ENCODE measurements at places on chromosomes 7 and 10.

DNA sequence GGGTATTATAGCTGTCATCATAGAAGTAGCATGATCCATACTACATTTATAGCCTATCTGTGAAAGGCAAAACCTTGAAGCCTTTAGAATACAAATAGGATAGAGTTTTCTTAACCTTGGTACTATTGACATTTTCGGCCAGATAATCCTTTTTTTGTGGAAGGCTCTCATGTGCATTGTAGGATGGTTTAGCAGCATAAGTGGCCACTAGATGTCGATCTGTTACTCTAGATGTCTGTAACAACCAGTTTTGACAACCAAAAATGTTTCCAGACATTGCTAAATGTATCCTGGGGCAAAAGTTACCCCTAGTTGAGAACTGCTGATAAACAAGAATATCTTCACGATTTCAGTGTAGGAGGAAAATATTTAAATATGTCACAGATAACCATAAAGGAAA is 319.4 kb upstream of the GALNT17 start:
- no peaks in the 10 kb centered on the region for H3K27me3 ChIP-seq
- no peaks in the 10 kb centered on the region for H3K36me3 ChIP-seq
- H3K27ac ChIP-seq = no peak overlapping the region
- DNase-seq = no peak

GRCh38 chr7:116037401-116037800 is 6.8 kb upstream of the TFEC start:
- no peak for DNase-seq
- no peak overlapping the region for H3K4me3 ChIP-seq
- H3K4me1 ChIP-seq = no peaks in the 10 kb centered on the region
- no peaks in the 10 kb centered on the region for H3K27me3 ChIP-seq

DNA sequence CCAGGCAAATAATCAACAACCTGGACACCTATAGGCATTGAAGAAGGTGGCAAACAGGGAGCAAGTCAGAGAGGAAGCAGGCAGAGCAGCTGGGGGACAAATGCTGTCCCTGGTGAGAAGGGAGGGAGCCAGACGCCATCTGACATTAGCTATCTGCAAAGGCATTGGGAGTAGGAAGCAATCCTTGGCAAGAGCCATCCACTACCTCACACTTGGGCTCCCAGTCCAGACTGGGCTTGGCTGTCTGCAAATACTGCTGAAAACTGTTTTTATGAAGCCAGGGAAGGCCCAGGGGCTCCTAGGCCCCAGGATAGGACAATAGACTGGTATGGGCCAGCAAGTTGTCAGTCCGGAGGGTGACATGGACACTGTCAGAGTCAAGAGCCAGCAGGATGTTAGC is 132.5 kb downstream of the SORBS1 start:
- H3K27me3 ChIP-seq = no peaks in the 10 kb centered on the region
- H3K4me1 ChIP-seq = no peaks in the 10 kb centered on the region
- H3K4me3 ChIP-seq = no peak overlapping the region
- no peaks in the 10 kb centered on the region for H3K36me3 ChIP-seq
- no peak for DNase-seq

DNA sequence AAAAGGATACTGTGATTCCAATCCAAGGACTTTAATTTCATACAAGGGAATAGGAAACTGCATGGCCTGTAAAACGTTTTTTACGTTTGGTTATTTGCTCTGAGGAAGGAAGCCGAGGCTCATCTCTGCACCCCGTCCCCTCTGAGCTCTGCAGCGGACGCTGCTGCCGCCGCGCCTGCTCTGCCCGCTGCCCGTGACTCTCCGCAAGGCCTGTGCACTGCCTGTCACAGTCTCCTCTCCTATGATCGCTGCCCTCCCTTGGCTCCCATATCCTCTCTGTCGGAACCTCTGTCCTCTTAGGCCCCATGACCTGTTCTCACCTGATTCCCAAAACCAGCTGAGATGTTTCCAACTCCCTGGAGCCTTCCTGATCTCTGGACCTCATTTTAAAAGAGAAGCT is 320.3 kb upstream of the ZNF32 start:
- H3K4me1 ChIP-seq = peaks cover 2% of the 10 kb centered on the region
- no peak overlapping the region for H3K4me3 ChIP-seq
- no peak overlapping the region for H3K27ac ChIP-seq

DNA sequence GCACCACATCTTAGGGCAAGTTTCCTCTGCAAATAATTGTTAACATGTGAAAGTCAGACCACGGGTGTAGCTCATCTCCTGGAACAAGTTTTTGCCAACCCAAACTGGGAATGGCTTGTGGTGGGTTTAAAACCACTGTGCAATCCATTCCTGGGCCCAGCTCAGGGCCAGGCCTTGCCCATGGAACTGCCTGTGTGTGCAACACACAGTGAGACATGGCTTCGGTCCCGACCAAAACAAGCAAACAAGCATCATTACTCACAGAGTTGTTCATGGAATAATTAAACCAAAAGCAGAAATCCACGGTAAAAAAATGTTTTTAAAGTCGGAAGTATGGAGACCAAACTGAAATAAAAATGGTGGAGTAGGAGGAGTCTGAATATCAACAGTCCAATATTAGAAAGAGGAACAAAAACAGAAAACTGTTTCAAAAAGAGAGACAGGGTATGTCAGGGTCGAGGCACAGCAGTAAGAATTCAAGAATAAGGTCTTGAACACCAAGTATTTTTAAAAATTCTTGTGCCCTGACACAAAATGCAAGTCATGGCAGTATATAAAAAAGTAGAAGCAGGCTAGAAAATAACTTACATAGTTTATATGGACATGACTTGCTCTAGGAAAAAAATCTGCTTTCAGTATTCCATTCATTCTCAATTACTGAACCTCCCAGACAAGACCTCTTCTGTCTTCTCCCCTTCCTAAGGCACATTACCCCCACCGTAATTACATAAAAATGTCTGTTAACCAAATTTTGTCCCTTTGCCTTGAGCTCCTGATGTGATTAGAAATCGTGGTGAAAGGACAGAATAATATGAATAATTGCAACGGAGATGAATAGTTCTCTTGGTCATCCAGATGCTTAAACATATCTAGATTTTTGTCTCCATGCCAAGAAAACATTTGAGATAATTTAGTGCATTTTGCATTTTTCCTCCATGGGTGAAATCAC is 88.4 kb downstream of the FAS start:
- DNase-seq = no peak
- H3K27ac ChIP-seq = no peak overlapping the region
- no peaks in the 10 kb centered on the region for H3K4me1 ChIP-seq
